ENCODE measurements at places on chromosomes 4 and X.

DNA sequence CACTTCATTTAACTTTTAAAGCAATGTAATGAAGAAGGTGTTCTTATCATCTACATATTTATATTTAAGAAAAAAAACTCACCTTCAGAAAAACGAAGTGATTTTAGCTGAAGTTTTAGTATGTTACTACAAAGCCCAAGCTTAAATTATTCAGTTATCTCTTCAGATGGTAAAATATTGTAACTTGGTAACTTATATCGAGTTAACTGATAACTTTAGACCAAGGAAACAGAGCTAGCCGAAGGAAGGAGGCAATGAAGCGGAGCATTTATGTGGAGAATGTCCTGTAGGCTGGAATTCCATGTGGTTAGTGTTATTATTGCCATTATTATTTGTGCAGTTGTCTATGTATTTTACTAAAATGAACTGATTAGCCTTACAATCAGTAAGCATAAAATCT is 1102.1 kb upstream of the LCORL start:
- no peak for DNase-seq

DNA sequence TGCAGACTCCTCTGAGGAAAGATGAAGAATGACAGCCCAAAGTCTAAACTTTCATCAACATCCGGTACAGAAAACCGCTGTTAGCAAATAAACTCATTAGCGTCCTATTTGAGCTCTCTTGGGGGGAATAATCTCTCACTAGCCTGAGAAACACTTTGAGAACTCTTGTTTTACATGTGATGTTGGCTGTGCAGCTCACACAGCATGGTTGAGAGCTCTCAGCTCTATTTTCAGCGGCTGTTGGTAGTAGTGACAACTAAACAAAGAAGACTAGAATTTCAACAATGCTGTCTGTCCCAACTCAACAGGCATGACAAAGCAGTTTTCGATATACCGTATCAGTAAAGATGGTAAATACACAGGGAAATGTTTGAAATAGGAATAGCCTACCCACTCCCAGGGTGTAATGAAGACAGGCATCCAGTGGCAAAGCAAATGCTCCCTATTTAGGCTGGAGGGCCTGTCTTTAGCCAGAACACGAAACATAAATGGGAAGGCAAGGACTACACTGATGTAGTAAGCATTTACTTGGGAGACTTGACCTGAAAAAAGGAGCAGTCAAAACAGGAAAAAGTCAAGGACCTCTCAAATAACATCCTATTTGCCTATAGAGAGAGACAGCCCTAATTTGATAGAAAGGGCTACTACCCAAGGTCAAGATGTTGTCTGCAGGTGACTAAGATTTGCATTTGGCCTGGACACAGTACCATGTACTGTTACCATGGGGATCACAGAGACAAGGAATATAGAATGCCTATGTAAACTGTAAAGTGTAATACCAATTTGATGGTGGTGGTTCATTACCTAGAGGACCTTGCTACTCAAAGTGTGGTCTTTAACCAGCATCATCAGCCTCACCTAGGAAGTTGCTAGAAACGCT is 60.4 kb downstream of the PPEF2 start:
- DNase-seq: no peak

DNA sequence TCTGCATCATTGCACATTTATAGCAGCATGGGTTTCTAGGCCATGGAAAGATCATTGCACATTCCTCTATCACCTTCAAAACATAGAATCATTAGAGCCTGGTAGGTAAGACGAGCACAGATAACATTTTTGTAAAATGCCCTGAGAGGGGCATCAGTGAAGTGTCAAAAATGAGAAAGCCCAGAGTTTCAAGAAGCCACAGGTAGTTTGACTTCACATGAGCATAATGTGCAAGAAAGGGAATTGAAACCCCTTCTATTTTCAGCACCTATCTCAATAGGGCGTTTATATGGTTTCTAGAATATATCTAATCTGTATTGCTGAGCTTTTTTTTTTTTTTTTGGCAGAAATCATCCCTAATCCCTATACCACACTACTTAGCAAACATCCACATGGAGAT is 2441.7 kb downstream of the ARAP2 start:
- no peak for DNase-seq

DNA sequence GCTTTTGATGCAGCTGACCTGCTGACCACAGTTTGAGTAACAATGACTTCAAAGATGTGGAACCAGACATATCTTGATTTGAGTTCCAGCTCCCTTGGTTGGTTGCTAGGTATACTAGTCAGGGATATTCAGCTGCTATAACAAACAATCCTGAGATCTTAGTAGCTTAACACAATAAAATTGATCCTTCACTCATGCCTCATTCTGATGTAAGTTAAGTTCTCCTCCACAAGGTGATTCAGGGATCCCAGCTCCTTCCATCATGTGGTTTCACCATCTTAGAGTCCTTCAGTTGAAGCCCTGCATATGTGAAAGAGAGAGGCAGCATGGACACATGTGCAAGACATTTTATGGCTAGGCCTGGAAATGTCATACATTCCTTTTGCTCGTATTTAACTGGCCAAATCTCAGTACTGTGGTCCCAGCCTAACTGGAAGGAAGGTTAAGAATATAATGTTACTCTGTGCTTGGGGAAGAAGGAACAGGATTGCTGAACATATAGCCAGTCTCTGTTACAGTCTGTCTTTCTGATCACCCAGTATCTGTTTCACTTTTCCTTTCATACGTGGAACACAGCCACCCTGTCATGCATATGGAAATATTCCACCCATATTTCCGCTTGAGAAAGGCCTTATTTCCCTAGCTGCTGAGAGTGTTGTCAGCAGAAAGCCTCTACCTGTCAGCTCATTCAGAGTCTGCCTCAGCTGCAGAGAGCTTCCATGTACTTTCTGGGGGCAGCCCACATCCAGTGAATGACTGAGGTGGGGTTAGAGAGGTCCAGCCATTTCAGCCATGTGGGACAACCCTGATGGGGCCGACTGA is 7.1 kb downstream of the SMIM9 start:
- DNase-seq: no peak

- DNase-seq: no peak
Observed at GRCh38 chrX:105475801-105476200, 255.3 kb upstream of the TEX13A start.
